ENCODE measurements at places on chromosomes 6 and 20. TPM values are rescaled to one million over a fixed set of nuclear protein-coding genes. Genes with fewer than 3 reads are reported as not detected.
A peak's percentile ranks its signal among the peaks of the same experiment; 100 is the strongest.

- no peak for DNase-seq
Observed at GRCh38 chr6:124994648-124995047, 32.4 kb downstream of the RNF217 start.

MAFB gene
- 33.8 TPM for total RNA-seq

DNA sequence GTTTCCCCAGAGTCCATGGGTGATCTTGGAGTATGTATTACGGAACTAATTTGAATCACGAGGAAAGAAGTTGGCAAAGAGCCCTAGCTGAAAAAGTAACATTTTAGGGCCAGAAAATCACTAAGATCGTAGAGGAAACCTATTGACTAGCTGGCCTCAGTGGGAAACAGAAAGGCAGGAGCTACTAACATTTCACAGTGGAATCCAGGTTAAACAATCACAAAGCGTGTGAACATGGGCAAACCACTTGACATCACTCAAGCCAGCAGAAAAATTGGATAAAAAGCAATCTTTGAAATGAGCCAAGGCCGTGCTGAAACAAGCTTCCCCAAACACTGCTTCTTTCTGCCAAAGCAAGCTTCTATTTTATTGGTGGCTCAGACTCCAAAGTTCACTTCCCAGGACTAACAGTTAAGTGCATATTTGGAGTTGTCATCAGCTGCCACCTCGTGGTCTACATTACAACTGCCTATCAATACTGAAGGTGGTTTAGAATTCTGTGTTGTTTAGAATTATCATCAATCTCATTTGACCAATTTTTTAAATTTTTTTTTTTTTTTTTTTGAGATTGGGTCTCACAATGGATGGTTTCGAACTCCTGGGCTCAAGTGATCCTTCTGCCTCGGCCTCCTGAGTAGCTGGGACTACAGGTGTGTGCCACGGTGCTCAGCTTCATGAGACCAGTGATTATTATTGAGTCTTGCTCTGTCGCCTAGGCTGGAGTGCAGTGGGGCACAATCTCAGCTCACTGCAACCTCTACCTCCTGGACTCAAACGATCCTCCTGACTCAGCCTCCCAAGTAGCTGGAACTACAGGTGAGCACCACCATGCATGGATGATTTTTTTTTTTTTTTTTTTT, 10.6 kb downstream of the RPS10 start:
- DNase-seq = no peak

- no peak for DNase-seq
Observed at GRCh38 chr6:131029626-131030297, 33.3 kb downstream of the EPB41L2 start.

GRCh38 chr6:14265049-14266021, 147.8 kb downstream of the CD83 start:
- DNase-seq = no peak

DNA sequence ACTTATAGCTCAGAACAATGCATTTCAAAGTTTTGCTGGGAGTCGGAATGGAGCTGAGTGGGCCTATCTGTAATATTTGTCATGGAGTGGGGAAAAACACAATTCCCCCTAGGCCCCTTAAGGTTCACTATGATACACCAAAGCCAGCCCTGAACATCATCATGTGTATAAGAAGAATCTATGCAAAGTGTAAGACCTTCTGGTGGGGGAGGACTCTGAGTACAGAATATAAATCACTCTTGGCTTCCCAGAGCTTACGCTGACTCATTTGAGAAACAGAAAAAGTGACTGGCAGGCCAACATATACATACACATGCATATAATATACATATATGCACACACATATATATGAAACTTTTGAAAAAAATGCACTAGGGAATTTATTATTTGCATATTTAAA, 54.1 kb upstream of the UBR2 start:
- DNase-seq = no peak

- no peak for DNase-seq
Observed at GRCh38 chr6:22043284-22043962, 253.4 kb downstream of the PRL start.

DNA sequence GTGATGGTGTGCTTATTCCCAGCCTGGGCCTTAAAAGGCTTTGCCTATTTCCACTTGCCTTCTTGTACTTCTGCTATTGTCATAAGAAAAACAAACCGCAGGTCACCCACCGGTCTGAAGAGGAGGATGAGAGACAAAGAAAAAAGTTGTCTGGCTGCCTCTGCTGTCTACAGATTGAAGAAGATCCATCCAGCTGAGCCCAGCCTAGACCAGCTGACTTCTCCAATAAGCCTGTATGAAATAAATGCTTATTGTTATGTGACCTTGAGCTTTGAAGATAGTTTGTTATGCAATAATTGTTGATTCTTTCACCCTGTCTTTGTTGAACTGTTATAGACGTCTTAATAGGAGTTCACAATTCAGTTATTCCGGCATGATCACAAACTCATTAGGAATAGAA, 223.8 kb upstream of the PRSS16 start:
- no peak for DNase-seq

GPR6 gene
- not detected for total RNA-seq

DNA sequence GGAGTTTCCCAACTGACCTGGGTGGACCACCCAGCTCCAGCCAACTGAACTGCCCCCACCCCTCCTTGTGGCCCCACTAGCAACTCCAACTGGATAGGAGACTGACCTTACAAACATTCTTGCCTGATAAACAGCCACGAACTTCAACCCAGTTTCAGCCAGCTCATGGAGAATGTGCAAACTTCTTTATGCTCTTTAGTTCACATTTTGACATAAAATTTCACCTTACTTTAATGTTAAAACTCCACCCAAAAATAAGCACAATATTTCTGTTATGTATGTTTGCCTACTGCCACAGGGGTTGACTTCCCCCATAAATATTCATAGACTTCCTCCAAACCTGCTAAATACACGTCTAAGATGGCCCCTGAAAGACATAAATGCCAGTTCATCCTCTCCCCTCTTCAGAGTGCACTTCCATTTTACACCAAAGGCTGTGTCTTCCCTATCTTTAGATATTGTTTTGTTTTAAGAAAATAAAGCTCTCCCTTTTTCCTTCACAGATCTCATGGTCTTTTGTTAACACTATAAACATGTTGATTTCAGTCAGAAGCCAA, 643.7 kb downstream of the EPM2A start:
- no peak for DNase-seq

GRCh38 chr6:156638581-156638980, 138.6 kb upstream of the ARID1B start:
- no peak for DNase-seq

PACRG gene
- total RNA-seq = 11.8 TPM

FAXC gene
- not detected for total RNA-seq

DNA sequence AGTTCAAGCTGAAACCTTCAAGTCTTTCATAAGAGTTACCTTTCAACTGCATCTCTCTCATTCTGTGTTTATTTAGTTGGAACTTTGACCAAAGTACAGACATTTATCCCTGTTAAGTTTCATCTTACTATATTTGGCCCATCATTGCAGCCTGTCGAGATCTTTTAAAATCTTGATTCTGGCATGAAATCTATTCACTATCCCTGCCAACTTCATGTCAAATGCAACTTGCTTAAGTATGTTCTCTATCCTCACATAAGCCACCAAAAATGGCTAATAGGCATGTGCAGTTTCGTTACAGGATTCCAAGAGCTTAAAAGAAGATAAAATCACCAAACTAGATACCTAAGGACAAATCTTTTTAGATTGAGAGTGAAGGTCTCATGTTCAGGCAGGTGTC, 117.5 kb upstream of the KCNQ5 start:
- no peak for DNase-seq

GRCh38 chr20:19079536-19080299, 132.7 kb upstream of the SLC24A3 start:
- DNase-seq = no peak

DNA sequence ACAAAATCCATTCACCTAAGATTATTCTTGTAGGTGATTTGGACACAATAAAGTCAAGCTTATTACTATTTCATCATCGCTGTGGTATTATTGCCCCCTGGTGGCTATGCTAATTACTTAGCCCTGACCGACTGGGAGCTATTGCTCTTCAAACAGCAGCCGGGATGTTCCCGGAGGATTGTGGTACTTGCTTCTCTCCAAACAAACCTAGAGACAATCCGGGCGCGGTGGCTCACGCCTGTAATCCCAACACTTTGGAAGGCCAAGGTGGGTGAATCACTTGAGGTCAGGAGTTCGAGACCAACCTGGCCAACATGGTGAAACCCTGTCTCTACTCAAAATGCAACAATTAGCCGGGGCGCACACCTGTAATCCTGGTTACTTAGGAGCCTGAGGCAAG, 15.4 kb upstream of the STMND1 start:
- peak; percentile 46 for DNase-seq

DNA sequence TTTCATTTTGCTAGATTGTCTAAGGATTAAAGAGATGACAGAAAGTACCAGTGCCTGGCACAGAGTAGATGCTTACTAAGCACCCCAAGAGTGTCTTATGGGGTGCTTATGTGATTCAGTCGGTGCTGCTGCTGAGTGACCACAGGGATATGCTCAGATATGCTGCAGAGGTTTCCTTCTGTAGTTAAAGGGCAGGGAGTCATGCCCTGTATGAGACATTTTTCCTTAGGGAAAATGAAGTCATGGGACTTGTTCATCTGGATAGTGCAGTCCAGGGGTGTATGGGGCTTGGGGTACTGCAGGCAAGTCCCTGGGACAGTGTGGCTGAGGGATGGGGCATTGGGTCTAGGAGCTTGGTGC, 25.1 kb downstream of the TOX2 start:
- no peak for DNase-seq

DNA sequence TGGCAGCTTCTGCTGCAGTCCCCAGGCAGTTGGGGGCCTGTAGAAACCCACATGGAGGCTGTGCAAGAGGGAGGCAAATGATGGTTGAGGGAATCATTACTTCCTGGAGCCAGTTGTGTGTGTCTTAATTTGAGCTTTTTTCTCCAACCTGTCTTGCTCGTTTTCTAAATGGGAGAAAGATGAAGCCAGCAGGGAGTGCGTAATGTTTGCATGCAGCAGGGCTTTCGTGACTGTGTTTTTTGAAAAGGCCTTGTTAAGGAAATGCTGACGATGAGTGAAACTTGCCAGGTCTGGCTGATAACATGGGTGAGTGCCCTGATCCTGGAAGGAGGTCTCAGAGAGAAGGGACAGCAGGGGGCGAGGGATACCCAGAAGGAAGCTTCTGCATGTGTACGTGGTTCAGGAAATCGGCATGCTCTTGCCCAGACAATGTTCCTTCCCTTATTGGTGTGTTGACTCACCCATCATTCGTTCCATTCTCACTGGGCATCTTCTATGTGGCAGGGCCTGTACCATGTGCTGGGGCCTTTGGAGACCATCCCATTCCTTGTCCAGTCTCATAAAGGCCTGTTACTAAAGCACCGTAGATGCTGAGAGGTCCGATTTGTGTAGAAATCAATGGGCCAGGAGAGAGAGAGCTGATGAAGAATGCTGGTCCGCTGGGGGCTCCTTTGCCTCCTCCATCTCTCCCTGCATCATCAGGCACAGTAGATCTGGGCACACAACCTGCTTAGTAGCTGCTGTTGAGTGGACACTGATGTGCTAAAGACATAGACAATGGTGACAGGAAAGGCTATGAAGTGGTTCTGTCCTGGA, 27.4 kb downstream of the GLP1R start:
- DNase-seq = no peak

GTF2H4 gene
- total RNA-seq = 19.2 TPM

MOG gene
- total RNA-seq = 1.3 TPM

GRCh38 chr6:124671324-124671723, 290.9 kb upstream of the RNF217 start:
- no peak for DNase-seq

OPRL1 gene
- total RNA-seq = 0.79 TPM

- DNase-seq = no peak
Observed at GRCh38 chr6:163380216-163380615, 34.3 kb upstream of the QKI start.

DNA sequence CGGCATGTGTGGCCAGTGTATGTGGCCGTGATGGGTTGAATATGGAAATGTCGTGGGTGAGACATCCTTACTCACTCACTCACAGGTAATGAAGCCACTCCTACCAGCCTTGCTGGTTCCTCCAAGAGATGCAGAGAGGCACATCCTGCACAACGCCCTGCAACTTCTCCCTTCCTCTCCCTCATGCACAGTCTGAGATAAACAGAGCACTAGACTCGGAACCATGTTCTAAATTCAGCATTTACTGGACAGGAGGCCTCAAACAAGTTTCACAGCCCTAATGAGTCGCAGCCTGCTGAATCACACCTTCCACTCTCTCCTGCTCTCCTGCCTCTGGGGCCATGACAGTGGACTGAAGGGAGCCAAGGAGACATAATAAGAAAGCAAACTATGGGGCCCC, 91.2 kb downstream of the ISM1 start:
- no peak for DNase-seq

DNA sequence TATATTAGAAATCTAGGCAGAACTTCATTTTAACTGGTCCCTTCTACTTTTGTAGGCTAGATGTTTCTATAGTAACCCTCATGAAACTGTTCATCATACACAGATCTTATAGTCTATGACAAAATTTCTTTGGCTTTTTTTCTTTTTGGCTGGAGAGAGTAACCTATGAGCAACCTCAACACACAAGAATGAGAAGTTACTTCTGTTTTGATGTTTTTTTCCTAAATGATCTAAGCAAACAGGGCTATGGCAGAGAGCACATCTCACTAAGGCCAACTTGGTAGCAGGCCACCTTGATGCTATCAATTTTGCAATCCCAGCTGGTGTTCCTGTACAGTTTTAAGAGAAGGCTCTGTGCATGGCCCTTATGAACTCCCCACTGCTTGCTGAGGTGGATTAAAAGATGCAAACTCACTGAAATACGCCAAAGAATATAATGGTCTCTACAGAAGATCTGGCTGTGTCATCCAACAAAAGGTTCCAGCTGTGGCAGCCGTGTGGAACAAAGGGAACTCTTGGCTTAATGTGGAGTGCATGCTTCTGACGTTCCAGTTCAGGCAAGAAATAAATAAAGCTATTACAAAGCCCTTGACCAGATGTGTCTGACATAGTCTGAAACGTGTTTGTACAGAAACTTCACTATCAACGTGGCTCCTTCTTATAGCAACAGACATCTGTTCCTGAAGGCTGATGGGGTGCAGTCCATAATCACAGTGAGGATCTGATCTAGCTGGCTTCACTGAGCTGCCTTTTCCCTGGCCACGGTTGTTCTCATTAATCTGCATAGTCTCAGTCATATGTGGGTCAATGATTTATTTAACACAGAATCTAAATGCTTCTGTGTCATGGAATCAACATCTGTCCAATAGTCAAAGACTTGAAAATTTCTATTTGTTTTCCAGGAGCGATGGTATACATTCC, 481.1 kb downstream of the BMP2 start:
- no peak for DNase-seq

BPIFB1 gene
- not detected for total RNA-seq

DNA sequence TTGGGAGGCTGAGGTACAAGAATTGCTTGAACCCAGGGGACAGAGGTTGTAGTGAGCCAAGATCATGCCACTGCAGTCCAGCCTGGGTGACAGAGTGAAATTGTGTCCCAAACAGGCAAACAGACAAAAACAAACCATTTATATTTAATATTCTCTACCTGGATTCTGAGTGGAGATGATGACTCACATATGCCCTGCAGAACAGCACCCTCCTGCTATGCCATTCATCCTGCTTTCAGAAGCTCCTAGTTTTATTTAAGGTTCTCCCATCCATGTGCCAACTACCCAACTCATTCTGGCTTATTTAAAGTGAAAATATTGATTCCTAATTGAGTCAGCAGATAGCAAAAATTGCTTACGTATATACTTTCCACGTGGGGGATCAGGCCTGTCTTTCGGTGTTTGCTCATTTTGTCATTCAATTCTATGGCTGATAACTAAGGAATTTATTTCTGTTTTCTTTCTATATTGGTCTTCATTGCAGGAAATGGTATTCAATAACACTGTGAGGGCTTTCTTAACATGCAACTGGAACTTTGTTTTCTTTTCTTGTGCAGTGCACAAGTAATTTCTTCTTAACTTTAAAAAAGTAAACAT, 459.1 kb upstream of the JAG1 start:
- DNase-seq = no peak

HLA-DQB1 gene
- 12.3 TPM for total RNA-seq
